ENCODE measurements at places on chromosomes 12 and 14. TPM values are rescaled to one million over a fixed set of nuclear protein-coding genes. Genes with fewer than 3 reads are reported as not detected.

The FBLN5 gene
- 8.6 TPM for total RNA-seq

The KLRK1 gene
- not detected for total RNA-seq

The PLXNC1 gene
- 0.07 TPM for total RNA-seq

The CHURC1 gene
- total RNA-seq: 31.0 TPM

The MGP gene
- total RNA-seq: 0.09 TPM

The PTGER2 gene
- not detected for total RNA-seq

The DCN gene
- total RNA-seq: 0.84 TPM

The GPR162 gene
- 5.3 TPM for total RNA-seq

Data from A172 (cell line).